Left cardiac atrium (tissue), 4 donors: ENCODE measurements at places on chromosomes 5 and 9. TPM values are rescaled to one million over a fixed set of nuclear protein-coding genes. Genes with fewer than 3 reads are reported as not detected.

- no peak for DNase-seq
These were observed 142.3 kb upstream of the KLF9 start for GRCh38 chr9:70556771-70557170.

- no peak for DNase-seq
These were observed 50.3 kb upstream of the AFAP1L1 start for GRCh38 chr5:149221326-149221725.

DNA sequence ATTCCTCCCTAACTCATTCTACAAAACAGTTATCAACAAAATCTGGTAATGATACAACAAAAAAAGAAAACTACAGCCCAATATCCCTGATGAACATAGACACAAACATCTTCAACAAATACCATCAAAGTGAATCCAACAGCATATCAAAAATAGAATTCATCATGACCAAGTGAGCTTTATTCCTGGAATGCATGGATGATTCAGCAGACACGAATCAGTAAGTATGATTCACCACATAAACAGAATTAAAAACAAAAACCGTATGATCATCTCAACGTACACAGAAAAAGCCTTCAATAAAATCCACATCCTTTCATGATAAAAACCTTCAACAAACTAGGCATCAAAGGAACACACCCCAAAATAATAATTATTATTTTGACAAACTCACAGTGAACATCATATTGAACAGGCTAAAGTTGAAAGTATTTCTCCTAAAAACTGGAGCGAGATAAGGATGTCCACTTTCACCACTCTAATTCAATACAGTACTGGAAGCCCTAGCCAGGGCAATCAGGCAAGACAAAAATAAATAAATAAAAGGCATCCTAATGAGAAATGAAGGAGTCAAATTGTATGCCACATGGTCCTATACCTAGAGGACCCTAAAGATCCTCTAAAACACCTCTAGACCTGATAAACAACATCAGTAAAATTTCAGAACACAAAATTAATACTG lies 305.1 kb upstream of the RGMB start:
- DNase-seq, result no peak

DNA sequence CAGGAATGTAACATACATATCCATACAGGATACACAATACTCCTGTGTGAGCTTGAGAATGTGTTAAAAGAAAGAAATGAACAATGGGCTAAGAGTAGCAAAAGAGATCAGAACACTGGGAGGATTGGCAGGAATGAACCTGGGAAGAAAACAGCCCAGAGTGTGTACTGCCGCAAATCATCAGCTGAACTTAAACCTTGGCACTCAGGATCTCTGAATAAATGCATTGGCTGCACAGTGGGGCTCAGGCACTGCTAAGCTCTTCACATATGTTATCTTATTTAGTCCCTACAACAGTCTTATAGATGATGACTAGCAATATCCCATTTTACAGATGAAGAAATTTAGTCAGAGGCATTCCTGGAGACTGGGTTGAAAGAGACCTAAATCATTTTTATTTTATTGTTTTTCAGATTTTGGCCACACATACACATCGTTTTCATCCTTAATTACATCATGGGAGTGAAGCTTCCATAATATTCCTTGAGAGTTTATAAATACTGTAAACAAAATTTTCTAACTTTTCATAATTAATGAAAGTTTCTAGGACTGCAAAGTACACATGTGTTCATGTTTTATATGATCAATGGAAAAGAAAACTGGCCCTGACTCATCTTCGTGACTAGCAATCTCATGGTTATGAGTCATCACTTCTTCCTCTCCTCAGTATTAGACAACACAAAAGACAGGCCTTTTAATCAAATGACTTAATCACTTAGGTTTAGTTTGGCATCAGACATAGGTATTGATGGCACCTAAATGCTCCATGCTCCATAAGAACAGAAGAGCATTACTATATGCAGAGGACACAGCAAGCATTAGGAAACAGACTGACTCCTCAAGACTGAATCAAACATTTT lies 59.2 kb downstream of the CDH18 start:
- no peak for DNase-seq

GRCh38 chr5:44806608-44807007 lies 2.1 kb upstream of the MRPS30 start:
- no peak for DNase-seq

DNA sequence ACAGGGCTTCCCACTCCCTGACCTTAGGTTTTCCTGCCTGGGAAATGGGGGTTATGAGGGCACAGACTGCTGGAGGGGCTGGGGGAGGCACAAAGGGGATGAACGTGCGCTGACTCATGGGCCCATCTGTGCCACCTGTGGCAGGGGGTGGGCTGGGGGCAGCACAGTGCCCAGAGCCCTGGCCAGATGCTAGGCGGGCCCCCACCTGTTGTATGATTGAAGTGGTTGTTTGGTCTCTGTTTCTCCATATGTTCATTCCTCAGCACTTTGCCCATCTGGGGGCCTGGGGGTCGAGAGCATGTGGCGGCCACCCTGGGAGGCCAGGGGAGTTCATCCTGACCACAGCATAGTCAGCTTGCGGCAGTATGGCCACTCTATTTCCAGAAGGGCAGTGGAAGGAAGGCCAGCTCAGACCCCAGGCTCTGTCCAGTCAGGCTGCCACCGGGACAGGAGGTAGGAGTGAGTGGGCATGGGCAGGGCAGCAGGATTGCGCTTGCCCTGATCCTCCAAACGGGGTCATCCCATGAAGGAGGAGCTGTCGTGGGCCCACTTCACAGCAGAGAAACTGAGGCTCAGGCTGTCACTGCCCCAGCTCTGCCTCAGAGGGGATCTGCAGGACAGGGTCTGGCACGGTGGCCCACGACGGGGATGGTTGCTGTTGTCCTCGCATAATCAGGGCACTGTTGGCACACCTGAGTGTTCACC lies 841 bp upstream of the NINJ1 start:
- DNase-seq, result no peak

DNA sequence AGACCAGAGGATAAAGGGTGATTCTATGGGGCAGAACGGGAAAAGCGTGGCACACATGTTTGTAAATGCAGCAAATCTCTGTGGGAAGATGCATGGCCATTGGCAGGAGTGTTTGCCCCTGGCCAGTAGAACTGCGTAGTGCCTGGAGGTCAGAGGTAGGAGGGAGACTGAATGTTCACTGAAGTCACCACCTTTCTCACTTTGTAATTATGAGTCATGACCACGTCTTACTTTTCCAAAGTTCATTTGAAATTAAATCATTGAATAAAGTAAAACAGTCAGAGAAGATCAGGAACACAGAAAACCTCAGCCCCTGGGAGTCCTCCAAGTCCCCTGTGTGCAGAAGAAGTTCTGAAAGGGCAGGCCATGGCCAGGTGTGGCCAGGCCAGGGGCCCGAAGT lies 4.6 kb downstream of the PTGES start:
- no peak for DNase-seq

Gene C5orf58
- not detected for total RNA-seq

Gene SELENOP
- 416 TPM for total RNA-seq

Gene TEX53
- not detected for total RNA-seq

Gene IL3
- not detected for total RNA-seq

Gene ACTBL2
- total RNA-seq, result not detected
